CD4-positive, alpha-beta T cell (primary cell): ENCODE measurements at places on chromosomes 6 and 20. TPM values are rescaled to one million over a fixed set of nuclear protein-coding genes. Genes with fewer than 3 reads are reported as not detected.
A peak's percentile ranks its signal among the peaks of the same experiment; 100 is the strongest.

GRCh38 chr20:12133553-12133952 is 215.9 kb downstream of the BTBD3 start:
- H3K27ac ChIP-seq = no peak overlapping the region
- no peaks in the 10 kb centered on the region for H3K27me3 ChIP-seq
- DNase-seq = no peak
- no peaks in the 10 kb centered on the region for H3K4me1 ChIP-seq
- H3K36me3 ChIP-seq = no peaks in the 10 kb centered on the region

DNA sequence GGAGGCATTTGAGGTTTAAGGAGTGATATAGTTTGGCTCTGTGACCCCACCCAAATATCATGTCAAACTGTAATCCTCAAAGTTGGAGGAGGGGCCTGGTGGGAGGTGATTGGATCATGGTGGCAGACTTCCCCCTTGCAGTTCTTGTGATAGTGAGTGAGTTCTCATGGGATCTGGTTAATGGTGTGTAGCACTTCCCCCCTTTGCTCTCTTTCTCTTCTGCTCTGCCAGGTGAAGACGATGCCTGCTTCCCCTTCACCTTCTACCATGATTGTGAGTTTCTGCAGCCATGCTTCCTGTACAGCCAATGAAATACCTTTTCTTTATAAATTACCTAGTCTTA is 1.7 kb upstream of the HDDC2 start:
- H3K4me1 ChIP-seq = peaks cover 32% of the 10 kb centered on the region
- DNase-seq = no peak
- H3K27ac ChIP-seq = peak overlapping the region; percentile 37

DNA sequence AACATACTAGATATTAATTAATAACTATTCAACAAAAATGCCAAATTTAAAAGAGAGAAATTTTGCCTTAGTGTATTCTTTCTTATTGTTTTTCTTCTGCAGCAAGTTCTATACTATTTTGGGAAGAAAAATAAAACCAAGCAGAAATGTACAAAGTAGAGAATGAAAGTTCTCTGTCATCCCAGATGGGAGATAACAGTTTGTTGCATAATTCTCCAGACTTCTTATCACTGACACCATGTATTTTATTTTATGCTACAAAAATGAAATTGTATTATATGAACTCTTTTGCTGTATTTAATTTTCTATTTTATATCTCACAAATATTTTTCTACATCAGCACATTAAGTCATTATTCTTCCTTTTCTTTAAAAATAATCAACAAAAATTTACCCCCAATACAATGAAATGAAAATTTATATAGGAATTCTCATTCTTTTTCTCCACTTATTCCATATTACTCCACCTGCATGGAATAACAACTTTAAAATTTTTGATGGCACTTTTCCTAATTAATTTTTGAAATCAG is 18.2 kb downstream of the TMEM244 start:
- no peak overlapping the region for H3K27ac ChIP-seq
- no peaks in the 10 kb centered on the region for H3K36me3 ChIP-seq
- H3K4me3 ChIP-seq = no peak overlapping the region
- H3K27me3 ChIP-seq = no peaks in the 10 kb centered on the region

The FOXS1 gene
- total RNA-seq = not detected

The CFAP206 gene
- not detected for total RNA-seq

The RTF2 gene
- total RNA-seq = 52.7 TPM

DNA sequence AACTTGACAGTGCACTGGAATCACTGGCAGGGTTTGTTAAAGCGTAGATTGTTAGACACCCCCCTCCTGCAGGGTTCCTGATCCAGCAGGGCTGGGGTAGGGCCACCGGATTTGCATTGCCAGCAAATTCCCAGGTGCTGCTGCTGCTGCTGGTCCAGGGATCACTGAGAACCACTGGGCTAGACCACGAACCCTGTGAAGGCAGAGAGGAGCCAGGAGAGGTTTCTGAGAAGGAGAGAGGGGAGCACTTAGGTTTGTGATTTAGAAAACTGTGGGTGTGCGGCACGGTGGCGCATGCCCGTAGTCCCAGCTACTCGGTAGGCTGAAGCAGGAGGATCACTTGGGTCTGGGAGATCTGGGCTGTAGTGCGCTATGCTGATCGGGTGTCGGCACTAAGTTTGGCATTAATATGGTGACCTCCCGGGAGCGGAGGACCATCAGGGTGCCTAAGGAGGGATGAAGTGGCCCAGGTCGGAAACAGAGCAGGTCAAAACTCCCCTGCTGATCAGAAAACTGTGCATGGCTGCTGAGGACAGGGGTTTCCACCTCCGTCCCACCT is 53.6 kb upstream of the FAM83D start:
- H3K4me3 ChIP-seq = peak overlapping the region; percentile 44
- no peak for DNase-seq
- H3K36me3 ChIP-seq = peaks cover 3% of the 10 kb centered on the region

- H3K27ac ChIP-seq = peak overlapping the region; percentile 14
- DNase-seq = no peak
- no peaks in the 10 kb centered on the region for H3K27me3 ChIP-seq
Measured at GRCh38 chr6:28425944-28426541, 17.2 kb downstream of the ZSCAN23 start.

DNA sequence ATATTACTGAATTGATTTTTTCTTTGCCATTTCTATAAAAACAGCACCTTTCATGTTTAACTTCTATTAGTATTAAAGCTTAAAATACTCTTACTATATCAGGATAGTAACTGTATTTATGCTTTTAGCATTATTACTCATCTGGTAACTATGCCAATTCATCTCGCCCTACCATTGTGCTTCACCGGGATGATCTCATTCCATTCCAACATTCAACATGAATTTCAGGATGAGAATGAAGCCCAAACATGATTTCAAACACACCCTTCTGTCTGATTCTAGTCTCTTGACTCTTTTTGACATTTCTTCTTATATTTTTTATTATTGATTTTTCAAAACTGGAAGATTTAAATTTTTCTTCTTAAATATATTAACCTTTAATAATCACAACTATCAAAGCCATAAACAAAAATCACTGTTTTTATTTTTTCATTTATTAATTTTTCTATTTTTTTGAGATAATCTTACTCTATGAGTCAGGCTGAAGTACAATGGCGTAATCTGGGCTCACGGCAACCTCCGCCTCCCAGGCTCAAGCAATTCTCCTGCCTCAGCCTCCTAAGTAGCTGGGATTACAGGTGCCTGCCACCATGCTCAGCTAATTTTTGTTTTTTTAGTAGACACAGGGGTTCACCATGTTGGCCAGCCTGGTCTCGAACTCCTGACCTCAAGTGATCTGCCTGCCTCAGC is 46.7 kb downstream of the GJA1 start:
- H3K27ac ChIP-seq = no peak overlapping the region
- H3K4me1 ChIP-seq = no peaks in the 10 kb centered on the region
- no peaks in the 10 kb centered on the region for H3K27me3 ChIP-seq
- H3K4me3 ChIP-seq = no peak overlapping the region
- H3K36me3 ChIP-seq = no peaks in the 10 kb centered on the region
- DNase-seq = no peak

The CCR6 gene
- 15.9 TPM for total RNA-seq

GRCh38 chr6:72822691-72823090 is 200.8 kb downstream of the KCNQ5 start:
- no peak for DNase-seq
- no peaks in the 10 kb centered on the region for H3K27me3 ChIP-seq
- H3K4me1 ChIP-seq = no peaks in the 10 kb centered on the region
- H3K36me3 ChIP-seq = no peaks in the 10 kb centered on the region
- no peak overlapping the region for H3K27ac ChIP-seq
- no peak overlapping the region for H3K4me3 ChIP-seq

GRCh38 chr6:77133031-77133430 is 330.3 kb downstream of the HTR1B start:
- no peak overlapping the region for H3K27ac ChIP-seq
- H3K4me3 ChIP-seq = no peak overlapping the region
- H3K36me3 ChIP-seq = no peaks in the 10 kb centered on the region
- H3K27me3 ChIP-seq = no peaks in the 10 kb centered on the region
- DNase-seq = no peak
